ENCODE measurements at places on chromosomes 6 and 20.

DNA sequence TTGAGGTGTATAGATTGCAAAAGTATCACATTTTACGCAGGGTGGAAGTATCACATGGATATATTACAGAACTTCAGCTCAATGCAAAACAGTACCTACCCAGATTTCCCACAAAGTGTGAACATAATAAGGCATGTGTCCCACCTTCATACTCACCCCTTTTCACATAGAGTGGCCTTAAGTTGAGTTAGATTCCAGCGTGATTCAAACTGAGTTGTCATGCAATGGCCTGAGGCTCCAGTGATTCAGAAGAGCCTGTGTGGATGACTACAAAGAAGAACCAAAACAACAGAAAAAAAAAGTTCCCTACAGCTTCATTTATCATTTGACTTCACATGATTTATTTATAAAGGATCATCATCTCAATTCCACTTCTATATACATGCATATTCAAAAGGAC lies 309.7 kb downstream of the SLC35F1 start:
- no peak for DNase-seq

DNA sequence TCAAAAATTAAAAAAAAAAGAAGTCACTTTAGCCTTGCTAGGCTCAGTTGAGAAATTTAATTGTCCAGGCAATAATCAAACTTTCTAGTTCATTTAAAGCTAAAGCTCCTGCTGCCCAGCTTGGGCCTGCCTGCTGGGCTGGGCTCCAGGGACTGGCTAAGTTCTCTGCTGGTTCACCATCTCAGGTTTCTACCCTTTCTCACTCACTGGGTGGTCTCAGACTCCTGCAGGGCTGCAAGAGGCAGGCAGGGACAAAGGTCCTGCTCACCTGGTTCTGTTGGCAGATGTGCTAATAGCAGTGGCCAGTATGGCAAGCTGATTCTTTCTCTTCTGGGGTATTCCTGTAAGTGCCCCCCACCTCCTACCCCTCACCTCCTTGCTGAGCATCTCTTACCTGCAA lies 21.2 kb upstream of the RTF2 start:
- no peak for DNase-seq

- DNase-seq = no peak
Measured at GRCh38 chr6:170583756-170584180, 669 bp downstream of the PDCD2 start.

DNA sequence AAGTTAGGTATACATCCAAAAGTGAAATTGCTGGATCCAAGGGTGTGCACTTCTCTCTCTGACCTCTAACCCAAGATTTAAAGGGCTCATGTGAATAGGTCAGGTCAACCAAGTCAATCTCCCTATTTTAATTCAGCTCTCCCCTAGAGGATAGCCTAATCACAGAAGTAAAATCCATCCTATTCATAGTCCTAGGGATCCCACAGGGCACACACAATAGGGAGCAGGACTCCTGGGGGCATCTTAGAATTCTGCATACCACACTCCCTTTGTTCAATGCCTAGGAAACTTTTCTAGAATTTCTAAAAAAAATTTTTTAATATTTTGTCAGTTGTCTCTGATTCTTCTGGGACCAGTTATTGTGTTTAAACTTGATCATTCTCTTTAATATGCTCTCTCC lies 35.1 kb downstream of the CST9L start:
- no peak for DNase-seq

- DNase-seq = no peak
Measured at GRCh38 chr6:41687501-41688175, 47.8 kb downstream of the TFEB start.

- DNase-seq = no peak
Measured at GRCh38 chr6:159979136-159979874, 10.4 kb downstream of the IGF2R start.

DNA sequence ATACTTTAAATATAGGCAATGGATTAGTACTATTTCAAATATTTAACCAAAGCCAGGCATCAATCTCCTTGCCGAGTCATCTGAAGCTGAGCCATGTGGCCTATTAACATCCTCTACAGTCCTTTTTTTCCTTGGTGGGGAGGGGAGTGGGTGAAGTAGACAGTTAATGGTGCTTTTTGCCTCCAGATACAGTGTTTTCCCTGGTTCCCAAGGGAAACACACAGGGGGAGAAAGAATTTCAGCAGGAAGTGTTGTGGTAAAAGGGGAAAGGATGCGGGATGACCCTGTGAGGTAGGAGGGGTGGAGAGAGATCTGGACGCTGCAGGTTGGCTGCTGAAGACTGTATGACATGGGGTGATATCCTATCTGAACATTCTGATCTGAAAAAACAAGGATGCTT lies 9.6 kb downstream of the CLDN20 start:
- DNase-seq = no peak

DNA sequence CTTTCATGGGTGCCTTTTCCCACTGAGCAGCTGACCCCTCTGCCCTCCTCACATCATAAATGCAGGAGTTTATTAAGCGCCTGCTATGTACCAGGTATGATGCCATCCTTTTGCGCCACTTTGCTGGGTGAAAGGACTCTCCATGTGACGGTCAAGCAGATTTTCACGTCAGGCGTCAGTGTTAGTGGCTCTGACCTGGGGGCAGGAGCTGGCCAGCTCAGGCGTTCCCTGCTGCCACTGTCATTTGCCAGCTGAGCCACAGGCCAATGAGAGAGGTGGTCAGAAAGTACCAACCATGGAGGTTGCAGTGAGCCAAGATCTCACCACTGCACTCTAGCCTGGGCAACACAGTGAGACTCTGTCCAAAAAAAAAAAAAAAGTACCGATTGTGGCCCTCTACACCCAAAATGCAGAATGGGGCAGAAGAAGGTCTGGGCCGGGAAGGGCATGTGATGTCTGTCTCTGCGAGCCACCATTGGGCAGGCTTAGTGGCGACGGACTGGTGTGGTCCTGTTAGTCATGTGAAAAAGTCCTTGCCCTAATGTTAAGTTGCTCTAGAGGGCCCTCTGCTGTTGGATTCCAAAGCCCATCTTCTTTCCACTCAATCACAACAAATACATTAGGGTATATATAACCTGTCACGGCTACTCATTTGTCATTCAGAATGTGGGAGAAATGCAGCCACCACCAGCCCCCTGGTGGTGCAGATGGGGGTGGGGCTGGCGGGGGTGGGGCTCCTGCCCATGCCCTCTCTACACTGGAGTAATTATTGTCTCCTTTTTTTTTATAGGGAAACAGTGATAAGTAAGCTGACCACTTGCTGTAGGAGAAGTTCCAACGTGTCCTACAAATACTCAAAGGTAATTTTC lies 18.4 kb upstream of the SLC22A1 start:
- no peak for DNase-seq

GRCh38 chr20:10467681-10468339 lies 32.7 kb downstream of the SLX4IP start:
- DNase-seq = no peak

- DNase-seq = no peak
Measured at GRCh38 chr6:28634761-28635546, 109.3 kb downstream of the GPX5 start.

DNA sequence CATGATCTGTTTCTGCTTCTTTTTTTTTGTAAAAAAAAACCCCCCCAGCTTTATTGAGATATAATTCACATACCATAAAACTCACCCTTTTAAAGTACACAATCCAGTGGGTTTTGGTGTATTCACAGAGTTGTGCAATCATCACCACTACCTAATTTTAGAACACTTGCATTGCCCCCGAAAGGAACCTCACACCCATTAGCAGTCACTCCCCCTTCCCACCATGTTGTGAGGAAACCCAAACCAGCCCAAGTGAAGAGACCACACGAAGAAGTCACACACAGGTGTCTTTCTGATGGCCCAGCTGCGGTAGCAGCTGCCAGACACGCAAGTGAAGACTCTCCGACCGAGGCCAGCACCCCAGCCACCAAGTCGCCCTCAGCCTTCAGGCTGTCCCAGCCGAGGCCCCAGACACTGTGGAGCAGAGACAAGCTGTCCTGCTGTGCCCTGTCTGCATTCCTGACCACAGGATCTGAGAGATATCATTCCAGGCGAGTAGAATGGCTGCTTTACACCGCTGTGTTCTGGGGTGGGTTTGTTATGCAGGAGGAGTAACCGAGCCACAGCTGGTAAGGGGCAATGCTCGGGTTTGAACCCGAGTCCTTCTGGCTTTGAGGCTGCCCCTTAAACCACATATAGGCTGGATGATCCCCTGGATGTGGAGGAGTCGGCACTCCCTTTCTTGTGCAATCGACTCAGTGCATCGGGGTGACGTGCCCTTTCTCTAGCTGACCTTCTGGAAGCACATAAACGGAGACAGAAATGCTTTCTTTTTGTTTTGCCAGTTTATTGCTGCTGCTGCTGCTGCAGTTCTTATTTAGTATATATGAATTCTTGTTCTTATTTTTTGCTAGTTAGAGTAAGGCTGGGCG lies 59.1 kb upstream of the PTPN1 start:
- DNase-seq = no peak
